ENCODE measurements at places on chromosomes 6 and 20.
A peak's percentile ranks its signal among the peaks of the same experiment; 100 is the strongest.

GRCh38 chr6:3209114-3210023 is 18.1 kb downstream of the TUBB2B start:
- peak; percentile 74 for DNase-seq

GRCh38 chr6:57108691-57109090 is 18.7 kb downstream of the ZNF451 start:
- DNase-seq: no peak

DNA sequence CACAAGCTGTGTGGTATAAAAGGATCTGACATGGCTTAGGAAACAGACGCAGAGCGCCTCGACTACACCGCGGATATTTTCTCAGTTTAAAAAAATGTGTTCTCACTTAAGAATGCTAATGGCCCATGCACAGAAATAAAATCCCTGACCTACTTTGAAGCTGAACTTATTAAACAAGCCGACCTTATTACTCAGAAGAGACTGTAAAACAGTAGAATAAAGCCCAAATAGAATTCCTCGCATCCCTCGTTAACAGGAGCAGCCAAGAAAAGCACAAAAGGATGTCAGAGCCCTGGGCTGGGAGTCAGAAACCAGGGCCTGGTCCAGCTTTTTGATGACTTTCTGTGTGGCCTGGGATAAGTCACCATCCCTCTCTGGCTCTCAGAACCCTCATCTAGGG is 489.3 kb downstream of the PTPRT start:
- DNase-seq: no peak

DNA sequence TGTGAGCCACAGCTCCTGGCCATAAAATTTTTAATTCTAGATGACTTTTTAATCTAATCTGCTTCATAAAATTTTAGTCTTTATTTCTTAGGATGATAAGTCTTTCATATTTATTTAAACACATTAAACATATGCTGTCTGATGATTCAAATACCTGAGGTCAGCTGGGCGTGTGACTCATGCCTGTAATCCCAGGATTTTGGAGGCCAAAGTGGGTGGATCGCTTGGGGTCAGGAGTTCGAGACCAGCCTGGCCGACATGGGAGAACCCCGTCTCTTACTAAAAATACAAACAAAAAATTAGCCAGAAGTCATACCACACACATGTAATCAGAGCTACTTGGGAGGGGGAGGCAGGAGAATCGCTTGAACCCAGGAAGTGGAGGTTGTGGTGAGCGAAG is 53.1 kb downstream of the RBM24 start:
- DNase-seq: no peak

GRCh38 chr6:122825163-122825562 is 36.1 kb downstream of the SMPDL3A start:
- no peak for DNase-seq

DNA sequence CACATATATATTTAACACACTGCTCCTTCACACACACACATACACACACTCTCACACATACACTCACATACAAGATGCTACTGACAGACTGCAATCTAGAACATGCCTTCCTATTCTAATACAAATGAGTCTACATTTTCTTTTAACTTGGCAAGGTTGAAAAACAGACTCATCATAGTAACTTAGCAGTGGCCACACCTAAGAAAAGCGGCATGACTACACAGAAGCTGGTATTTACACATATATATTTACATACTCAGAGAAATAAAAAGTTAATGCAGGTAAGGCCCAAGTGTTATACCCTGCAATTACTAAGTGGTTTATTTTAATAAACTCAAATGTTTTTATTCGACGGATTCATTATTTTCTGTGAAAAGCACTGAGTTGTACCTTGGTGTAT is 209.3 kb downstream of the FOXC1 start:
- DNase-seq: no peak

GRCh38 chr6:19934996-19935591 is 97.9 kb downstream of the ID4 start:
- DNase-seq: no peak

DNA sequence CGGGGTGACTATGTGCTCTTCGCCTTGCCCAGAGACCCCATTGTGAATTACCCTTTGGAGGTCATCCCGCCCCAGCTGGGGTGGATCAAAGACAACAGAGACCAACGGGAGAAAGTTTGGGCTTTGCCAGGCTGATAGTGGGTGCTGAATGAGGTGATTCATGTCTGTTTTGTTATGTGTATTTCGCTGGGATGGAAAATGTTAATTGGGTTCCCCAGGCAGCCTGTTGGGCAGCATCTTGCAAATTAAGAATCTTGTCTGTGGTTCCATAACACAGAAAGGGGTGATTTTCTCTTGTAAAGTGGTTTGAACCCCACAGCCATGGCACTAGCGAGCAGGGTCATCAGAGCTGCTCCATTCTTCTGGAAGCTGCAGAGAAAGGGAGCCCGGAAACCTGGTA is 63.1 kb upstream of the UNC93A start:
- DNase-seq: no peak

DNA sequence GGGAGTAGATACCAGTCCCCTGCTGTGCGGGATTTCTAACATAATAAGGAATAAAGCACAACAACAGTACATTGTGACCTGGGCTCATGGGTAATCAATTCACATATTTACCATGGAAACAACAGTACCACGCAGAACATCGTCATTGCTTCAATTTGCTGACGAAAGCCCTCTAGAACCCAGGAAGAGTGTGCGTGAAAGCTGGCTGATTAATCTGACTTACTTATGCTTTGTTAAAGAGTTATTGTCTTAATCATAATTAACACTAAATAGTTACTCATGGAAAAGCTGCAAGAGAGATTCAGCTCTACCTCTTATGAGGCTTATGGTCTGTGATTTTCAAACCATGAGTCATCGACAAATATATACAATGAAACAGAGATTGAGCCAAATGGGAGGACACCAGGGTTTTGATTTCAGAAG is 644.3 kb upstream of the AGPAT4 start:
- no peak for DNase-seq

- DNase-seq: no peak
These were observed 23.1 kb upstream of the BMP7 start for GRCh38 chr20:57289391-57290177.

- peak; percentile 17 for DNase-seq
These were observed 67.7 kb downstream of the SLC16A10 start for GRCh38 chr6:111154981-111155380.

DNA sequence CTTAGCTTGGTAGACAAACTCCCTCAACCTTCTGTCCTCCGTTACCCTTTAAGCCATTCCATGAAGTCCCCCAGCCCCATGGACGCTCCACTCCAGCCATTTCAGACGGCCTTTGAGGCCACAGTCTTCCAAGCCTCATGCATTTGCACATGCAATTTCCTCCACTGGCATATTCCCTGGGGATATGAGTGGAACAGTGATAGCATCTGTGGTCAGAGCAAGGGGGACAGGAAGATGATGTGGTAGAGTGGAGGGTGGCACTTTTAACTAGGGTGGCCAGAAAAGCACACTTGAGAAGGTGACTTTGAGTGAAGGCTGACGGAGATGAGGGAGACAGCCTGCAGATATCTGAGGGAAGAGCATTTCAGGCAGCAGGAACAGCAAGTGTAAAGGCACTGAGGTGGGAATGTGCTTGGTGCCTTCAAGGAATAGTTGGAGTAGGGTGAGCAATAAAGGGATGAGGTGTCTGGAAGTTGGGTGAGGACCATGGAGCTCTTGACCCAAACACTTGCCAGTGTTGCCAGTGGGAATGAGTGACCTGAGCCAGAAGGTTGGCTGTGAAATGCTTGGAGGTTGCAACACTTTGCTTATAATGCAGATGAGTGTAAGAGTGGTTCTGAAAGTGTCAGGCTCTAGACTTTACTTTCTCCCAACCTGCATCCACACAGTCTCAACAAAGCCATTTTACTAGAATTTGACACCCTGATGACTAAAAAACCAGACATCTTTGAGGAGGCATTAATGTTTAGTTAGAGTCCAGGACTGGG is 275.6 kb upstream of the SUPT3H start:
- DNase-seq: no peak

GRCh38 chr20:59051666-59052185 is 9.1 kb upstream of the PRELID3B start:
- DNase-seq: no peak

DNA sequence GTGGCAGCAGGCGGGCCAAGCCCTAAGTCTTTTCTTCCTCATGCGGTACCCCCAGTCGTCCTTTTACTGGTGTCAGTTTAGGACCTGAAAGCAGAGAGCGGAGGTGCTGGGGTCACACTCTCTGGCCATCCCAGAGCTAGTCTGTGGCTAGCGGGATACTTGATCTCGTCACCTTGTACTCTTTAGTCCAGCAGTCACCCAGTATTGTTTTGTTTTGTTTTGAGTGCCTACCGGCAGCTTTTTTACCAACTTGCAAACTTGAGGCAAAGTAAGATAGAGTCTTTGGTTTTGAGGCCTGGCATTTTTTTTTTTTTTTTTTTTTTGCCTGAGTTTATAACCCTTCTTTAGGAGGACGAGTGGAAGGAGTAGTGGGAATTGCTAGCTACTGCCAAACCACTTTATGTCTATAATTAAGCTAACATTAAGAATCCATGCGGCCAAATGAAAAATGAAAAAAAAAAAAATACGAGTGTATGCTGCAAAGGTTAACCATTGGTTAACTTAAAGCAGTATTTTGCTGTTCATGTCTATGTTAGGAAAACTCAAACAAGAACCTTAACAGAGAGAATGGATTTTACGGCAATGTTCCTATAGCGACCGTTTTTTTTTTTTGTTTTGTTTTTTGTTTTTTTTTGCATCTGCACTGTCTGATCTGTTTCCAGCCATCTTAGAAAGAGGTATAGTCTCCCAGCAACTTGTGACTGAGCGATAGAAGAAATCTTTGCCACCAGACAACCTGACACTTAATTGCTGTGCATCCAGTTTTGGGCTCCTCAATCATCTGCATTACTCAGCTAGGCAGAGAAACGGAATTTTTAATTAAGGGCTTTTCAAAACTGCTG is 56.9 kb downstream of the FAM217A start:
- no peak for DNase-seq

- no peak for DNase-seq
These were observed 30.8 kb upstream of the CEP162 start for GRCh38 chr6:84258268-84258667.

GRCh38 chr6:64932486-64932885 is 774.5 kb downstream of the EYS start:
- no peak for DNase-seq

- DNase-seq: peak; percentile 9
These were observed 52.9 kb upstream of the SIRPA start for GRCh38 chr20:1842281-1842680.

- peak; percentile 38 for DNase-seq
These were observed 155.0 kb downstream of the GJA10 start for GRCh38 chr6:90049295-90049694.

Measured in activated CD4-positive, alpha-beta T cell treated with anti-CD3 and anti-CD28 coated beads, Interleukin-2, amount 50 U/mL, for 48 hours (primary cell).